ENCODE measurements at places on chromosomes 16 and 17.
A peak's percentile ranks its signal among the peaks of the same experiment; 100 is the strongest.

DNA sequence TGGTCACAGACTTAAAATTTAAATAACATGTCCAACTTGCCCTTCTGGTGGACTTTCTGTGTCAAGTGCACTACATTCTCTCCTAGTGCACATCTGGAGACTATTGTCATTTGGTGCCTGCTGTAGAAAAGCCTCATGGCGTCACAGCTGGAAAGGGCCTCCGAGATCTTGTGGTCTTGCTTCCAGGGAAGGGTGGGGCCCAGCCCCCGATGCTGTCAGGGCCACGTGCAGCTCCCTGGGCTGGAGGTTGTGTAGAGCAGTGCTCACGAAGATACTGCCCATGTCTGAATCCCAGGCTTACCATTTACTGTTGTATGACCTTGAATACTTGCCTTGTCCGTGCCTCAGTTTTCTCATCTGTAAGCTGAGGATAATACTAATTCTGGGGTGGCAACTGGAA, 6.8 kb upstream of the MPRIP start:
- DNase-seq = no peak
- H3K27me3 ChIP-seq = no peaks in the 10 kb centered on the region
- no peaks in the 10 kb centered on the region for H3K4me1 ChIP-seq
- no peak overlapping the region for H3K4me3 ChIP-seq
- H3K36me3 ChIP-seq = no peaks in the 10 kb centered on the region

DNA sequence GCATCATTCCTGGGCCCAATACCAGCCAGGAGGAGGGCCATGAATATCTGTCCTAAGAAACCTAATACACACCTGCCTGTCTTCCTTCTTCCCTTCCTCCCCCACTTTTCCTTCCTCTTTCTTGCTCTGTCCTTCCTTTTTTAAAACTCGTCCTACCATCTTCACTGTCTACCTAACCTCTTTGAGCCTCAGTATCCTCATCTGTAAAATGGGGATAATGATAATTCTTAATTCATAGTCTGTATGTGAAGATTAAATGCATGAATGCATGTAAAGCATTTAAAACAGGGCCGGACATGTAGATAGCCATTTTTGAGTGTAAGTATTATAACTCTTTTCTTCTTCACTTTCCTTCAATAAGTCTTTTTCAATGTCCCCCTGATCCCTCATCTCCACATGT, 560 bp downstream of the CRYBA1 start:
- no peaks in the 10 kb centered on the region for H3K27me3 ChIP-seq
- no peaks in the 10 kb centered on the region for H3K36me3 ChIP-seq
- DNase-seq = no peak
- no peak overlapping the region for H3K4me3 ChIP-seq
- no peak overlapping the region for H3K27ac ChIP-seq

DNA sequence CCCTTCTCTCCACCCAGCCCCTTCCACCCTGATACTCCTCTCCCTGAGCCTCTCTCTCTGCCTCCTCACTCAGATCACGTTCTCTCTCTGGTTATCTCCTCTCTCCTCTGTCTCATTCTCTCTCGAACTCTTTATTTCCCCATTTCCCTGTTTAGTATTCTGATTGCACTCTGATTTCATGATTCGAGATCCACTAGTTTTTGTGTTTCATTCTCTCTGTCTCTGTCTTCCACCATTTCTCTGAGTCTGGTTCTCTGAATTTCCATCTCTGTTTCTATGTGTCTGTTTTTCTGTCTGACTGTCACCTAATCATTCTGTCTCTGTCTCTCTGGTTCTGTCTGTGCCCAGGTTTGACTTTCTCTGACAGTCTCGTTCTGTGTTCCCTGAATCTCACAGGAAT, 2.0 kb downstream of the SEZ6L2 start:
- H3K4me3 ChIP-seq = no peak overlapping the region
- no peaks in the 10 kb centered on the region for H3K4me1 ChIP-seq
- no peak for DNase-seq
- no peaks in the 10 kb centered on the region for H3K36me3 ChIP-seq

DNA sequence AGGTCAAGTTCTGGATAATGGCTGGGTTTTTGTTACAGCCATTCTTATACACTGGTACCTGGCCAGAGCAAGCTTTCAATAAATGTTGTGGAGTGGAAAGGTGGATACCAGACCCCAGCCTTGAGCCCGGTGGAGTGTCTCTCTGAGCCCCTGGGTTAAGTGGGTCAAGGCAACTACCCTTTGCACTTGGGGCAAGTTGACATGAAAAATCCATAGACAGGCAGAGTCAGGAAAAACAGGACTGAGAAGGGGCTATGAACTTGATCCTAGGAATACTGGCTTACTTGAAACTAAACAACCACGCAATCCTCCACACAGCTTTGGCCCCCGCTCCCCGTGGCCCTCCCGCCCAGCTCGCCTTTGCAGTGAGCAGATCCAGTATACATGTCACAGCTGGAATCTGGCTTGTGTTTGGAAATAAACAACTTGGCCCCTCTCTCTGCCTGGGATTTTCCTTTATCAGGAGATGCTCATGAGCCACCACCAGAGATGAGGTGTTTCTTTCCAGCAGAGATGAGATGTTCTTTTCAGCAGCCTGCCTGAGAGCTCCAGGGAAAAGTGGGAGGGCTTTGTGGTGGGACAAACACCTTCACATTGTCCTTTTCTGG, 65.9 kb downstream of the KSR1 start:
- H3K4me1 ChIP-seq = peaks cover 87% of the 10 kb centered on the region
- H3K36me3 ChIP-seq = no peaks in the 10 kb centered on the region
- no peak for DNase-seq
- H3K27ac ChIP-seq = no peak overlapping the region
- no peak overlapping the region for H3K4me3 ChIP-seq
- no peaks in the 10 kb centered on the region for H3K27me3 ChIP-seq

DNA sequence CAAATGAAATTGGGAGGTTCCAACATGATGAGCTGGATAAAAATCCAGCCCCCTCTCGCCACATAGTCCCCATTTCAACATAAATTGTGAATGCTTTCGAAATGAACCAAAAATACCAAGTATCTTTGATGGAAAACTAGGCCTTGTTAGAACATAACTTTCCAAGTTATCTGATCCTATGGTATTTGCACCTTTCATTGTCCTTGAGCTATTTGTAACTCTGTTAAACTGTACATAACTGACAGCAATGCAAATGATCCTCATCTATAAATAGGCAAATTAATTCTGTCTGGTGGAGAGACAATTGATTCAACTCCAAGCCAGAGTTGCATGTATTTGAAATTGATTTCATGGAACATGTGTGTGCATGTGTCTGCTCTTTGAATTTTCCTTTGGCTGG, 18.2 kb downstream of the CMTM4 start:
- no peaks in the 10 kb centered on the region for H3K27me3 ChIP-seq
- H3K4me3 ChIP-seq = no peak overlapping the region
- peaks cover 10% of the 10 kb centered on the region for H3K36me3 ChIP-seq
- no peak overlapping the region for H3K27ac ChIP-seq
- no peak for DNase-seq
- H3K4me1 ChIP-seq = peaks cover 13% of the 10 kb centered on the region

- DNase-seq = no peak
- H3K4me1 ChIP-seq = no peaks in the 10 kb centered on the region
- no peaks in the 10 kb centered on the region for H3K36me3 ChIP-seq
- no peak overlapping the region for H3K4me3 ChIP-seq
These were observed 13.1 kb upstream of the GRB2 start for GRCh38 chr17:75418531-75418930.

GRCh38 chr16:73205153-73205886, 157.4 kb upstream of the ZFHX3 start:
- H3K27me3 ChIP-seq = no peaks in the 10 kb centered on the region
- no peak overlapping the region for H3K27ac ChIP-seq
- DNase-seq = no peak
- H3K36me3 ChIP-seq = no peaks in the 10 kb centered on the region
- no peaks in the 10 kb centered on the region for H3K4me1 ChIP-seq
- H3K4me3 ChIP-seq = no peak overlapping the region

GRCh38 chr16:11257131-11257938, 1.3 kb upstream of the SOCS1 start:
- no peaks in the 10 kb centered on the region for H3K27me3 ChIP-seq
- peak overlapping the region; percentile 87 for H3K4me3 ChIP-seq
- DNase-seq = peak; percentile 69
- H3K4me1 ChIP-seq = peaks cover 24% of the 10 kb centered on the region

DNA sequence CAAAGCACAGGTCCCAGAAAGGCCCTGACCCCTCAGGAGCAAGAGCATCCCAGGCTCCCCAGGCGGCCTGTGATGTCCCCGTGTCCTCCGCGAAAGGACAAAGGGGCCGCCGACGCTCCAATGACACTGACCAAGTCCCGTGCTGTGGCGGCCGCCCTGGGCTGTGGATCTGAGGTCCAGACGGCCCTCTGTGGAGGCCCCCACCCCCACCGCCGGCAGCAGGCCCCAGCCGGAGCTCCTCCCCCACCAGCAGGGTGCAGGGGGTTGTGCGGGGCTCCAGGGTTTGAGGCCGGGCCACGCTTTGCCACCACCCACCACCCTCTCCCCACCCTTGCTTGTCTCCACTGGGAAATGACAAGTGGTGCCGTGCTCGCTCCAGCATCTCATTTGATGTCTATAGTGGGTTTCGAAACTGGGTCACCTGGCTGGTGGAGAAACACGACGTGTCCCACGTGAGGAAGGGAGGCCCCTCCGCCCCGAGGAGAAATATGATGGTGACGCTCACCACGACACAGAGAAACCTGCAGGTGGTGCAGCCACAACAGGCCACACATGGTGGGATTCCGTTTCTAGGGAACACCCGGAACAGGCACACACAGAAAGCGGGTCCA, 31.2 kb upstream of the ZNF469 start:
- no peaks in the 10 kb centered on the region for H3K4me1 ChIP-seq
- H3K27me3 ChIP-seq = no peaks in the 10 kb centered on the region
- no peak overlapping the region for H3K27ac ChIP-seq
- no peaks in the 10 kb centered on the region for H3K36me3 ChIP-seq
- DNase-seq = no peak
- H3K4me3 ChIP-seq = no peak overlapping the region

DNA sequence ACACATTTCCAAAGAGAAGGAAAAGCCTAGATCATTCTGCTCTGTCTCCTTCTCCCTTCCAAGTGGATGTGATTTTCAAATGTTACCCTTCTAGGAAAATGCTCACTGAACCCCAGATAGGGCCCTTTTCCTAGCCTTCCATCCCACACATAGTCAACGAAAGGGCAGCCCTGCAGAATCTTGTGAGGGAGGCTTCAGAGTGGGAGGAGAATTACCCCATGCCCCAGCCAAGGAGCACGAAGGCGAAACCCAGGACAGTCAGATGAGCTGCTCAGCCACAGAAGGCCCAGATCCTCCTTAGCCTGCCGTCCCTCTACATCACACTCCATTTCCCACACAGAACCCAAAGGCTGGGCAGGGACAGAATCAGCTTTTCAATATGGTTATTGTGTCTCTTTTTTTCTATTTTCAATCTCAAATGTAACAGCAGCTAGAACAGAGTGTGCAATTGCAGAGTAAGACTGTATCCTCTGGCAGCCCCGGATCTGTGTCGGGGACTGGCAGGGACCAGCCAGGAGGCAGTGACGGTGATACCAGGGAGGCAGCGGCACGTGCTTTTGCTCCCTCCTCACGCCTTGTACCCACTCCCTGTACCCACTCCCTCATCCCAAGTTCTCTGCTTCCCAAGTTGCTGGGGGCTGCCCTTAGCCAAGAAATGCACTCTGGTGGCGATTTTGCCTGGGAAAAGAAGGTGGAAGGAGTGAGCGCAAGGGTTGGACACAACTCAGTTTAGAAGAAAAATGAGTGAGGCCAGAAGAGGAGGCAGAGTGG, 3.7 kb upstream of the SDK2 start:
- H3K4me1 ChIP-seq = peaks cover 11% of the 10 kb centered on the region
- no peaks in the 10 kb centered on the region for H3K36me3 ChIP-seq
- no peak overlapping the region for H3K27ac ChIP-seq
- no peak overlapping the region for H3K4me3 ChIP-seq
- no peak for DNase-seq

GRCh38 chr17:82058230-82058854, 6.6 kb downstream of the GPS1 start:
- peaks cover 1% of the 10 kb centered on the region for H3K4me1 ChIP-seq
- H3K27me3 ChIP-seq = no peaks in the 10 kb centered on the region
- H3K36me3 ChIP-seq = no peaks in the 10 kb centered on the region
- no peak overlapping the region for H3K4me3 ChIP-seq

DNA sequence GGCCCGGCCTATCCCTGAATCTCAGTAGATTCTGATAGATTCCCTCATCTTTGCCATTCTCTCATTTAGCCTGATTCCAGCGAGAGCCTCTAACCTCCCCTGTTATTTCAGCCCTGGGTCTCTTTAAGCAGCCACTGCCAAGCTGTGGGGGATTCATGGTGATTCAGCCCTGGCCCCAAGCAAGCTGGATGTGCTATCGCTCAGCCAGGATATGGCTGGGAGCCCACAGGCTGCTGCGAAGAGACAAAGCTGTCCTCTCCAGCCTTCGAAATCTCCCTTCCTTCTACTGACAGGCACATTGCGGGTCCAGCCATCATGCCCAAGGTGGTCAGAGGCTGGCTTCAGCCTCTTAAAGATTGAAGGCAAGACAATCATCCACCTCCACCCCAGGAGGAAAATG, 394.1 kb downstream of the SOX9 start:
- H3K27ac ChIP-seq = no peak overlapping the region
- H3K27me3 ChIP-seq = no peaks in the 10 kb centered on the region
- peaks cover 43% of the 10 kb centered on the region for H3K4me1 ChIP-seq
- DNase-seq = peak; percentile 11
- no peaks in the 10 kb centered on the region for H3K36me3 ChIP-seq
- H3K4me3 ChIP-seq = no peak overlapping the region

DNA sequence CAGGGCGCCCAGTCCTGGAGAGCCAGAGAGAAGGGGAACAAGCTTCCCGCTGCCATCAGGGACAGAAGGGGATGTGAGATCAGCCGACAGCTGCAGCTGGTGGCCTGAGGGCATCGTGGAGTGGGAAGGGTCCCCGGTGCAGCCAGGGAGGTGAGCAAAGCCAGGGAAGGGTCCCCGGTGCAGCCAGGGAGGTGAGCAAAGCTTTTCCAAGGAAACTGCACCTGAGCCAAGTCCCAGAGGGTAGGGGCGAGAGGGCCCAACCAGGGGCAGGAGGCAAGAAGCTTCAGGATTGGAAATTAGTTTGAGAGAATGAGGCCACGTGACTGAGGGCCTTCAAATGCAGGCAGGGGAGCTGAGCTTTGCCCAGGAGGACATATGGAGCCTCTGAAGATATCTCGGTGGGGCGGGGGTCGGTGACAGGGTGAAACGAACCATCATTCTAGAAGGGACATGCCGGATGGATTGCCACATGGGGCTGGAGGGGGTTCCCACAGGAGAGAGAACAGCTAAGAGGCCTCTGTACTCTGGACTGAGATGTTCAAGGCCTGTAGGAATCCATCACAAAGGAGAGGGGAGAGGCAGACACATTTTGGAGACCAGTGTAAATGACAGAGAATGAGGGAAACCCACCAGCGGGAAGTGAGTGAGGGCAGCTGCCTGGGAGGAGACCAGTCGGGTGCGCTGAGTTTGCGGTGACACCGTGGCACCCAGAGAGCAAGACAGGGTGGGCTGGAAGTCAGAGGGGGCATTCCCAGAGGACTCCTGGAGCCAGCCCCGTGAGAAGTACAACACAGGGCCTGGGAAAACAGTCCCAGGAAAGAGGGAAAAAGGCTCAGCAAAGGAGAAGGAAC, 31.4 kb upstream of the RPH3AL start:
- H3K36me3 ChIP-seq = no peaks in the 10 kb centered on the region
- peaks cover 26% of the 10 kb centered on the region for H3K4me1 ChIP-seq
- peak overlapping the region; percentile 48 for H3K27ac ChIP-seq
- no peak overlapping the region for H3K4me3 ChIP-seq
- H3K27me3 ChIP-seq = peaks cover 21% of the 10 kb centered on the region

Data from tibial nerve (tissue), 4 donors.